ENCODE measurements at places on chromosomes 1 and 21.

- no peak for DNase-seq
Observed at GRCh38 chr1:98698625-98699024, 37.1 kb downstream of the SNX7 start.

GRCh38 chr1:56820755-56821461 lies 1.7 kb upstream of the FYB2 start:
- DNase-seq: peak; percentile 85

- DNase-seq: peak; percentile 32
Observed at GRCh38 chr1:91761295-91761721, 124.6 kb downstream of the TGFBR3 start.

GRCh38 chr1:199759268-199759730 lies 268.2 kb upstream of the NR5A2 start:
- DNase-seq: no peak

- DNase-seq: no peak
Observed at GRCh38 chr21:38813143-38813542, 7.4 kb downstream of the ETS2 start.

DNA sequence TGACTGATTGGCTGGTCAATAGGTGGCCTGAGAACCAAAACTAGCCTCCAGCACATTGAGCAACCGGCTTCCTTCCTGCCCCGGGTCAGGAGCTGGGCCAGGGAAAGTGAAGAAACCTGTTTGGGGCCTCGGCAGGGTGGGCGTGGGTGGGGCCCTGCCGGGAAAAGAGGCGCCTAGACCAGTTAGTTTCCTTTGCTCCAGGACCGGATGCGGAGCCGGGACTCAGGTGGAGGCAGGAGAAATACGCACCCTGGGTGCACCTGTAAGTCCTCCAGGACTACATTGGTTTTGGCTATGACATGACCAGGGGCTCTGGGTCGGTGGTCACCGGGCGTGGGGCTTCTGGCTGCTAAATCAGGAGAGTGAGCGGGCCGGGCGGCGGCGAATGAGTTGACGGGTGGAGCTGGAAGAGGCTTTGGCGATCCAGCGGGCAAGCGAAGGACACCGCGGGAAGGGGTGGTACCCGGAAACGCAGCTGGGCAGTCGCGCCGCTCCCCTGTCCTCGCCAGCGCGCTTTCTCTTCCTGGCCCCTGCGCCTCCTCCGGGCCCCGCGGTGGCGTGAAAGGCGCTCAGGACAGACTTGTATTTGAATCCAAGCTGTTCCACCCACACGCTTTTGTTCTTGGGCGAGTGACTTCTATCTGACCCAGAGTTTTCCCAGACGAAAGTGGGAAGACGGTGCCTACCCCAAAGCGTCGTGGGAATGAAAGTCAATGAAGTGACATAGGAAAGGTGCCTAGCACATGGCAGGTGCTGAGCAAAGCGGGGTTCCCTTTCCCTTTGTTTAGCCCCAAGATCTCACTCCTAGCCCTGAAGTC lies 30.6 kb upstream of the JUN start:
- DNase-seq: peak; percentile 13

DNA sequence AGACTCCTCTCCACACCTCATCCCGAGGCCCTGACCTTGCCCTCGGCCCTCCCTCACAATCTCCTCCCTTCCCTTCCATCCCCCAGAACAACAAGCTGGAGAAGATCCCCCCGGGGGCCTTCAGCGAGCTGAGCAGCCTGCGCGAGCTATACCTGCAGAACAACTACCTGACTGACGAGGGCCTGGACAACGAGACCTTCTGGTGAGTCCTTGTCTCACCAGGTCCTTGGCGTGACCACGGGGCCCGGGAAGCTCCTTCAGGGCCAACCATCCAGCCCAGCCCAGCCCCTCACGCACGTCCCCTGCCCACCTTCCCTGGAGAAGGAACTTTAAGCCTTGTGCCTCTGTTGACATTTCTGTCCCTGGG lies 15.6 kb downstream of the PODN start:
- DNase-seq: no peak

- DNase-seq: no peak
Observed at GRCh38 chr1:24998563-24999245, 68.6 kb upstream of the RUNX3 start.

DNA sequence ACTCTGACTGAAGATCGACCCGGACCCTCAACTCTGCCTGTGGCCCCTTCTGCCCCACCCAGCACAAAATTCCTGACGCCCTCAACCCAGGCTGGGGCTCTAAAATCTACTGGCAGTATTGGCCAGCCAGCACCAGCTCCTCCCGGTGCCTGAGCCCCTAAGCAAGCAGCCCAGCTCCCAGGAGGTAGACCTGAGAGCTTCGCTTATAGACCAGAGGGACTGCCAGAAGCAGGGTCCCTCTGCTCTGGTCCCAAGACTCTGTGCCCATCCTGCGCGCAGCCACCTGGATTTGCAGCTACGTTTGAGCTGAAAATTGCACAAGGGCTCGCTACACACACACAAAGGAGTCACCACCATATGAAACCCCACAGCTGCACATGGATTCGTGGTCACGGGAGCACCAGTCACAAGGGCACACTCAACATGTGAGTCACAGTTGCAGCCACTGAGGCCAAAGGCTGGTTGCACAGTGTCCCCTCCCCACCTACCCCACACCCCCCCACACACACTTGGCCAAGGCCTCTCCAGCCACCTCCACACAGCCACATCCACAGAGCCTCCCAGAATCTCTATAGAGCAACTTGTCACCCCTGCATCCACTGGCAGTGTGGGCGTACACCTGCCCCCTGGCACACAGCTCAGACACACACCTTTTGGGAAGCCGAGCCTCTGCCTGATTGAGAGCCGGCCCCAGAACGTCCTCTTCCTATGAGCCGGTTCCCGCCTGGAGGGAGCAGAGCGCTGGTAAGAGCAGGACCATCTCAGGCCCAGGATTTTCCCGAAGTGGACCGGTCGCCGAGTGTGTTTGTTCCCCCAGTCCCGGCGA lies 1.1 kb upstream of the DMBX1 start:
- DNase-seq: no peak

DNA sequence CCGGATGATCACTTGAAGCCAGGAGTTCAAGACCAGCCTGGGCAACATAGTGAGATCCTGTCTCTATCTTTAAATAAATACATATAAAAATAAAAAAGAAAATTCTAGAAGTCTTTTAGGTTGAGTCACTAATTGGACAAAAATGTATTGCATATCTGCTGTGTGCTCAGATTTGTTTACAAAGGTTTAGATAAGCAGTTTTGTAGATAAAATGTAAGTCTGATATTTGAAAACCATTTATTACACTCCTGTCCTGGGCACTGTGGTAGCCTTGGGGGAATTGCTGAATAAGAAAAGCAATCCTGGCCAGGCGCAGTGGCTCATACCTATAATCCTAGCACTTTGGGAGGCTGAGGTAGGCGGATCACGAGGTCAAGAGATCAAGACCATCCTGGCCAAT lies 11.6 kb downstream of the GMEB1 start:
- DNase-seq: no peak

- DNase-seq: no peak
Observed at GRCh38 chr1:20871419-20871818, 84.3 kb upstream of the HP1BP3 start.

DNA sequence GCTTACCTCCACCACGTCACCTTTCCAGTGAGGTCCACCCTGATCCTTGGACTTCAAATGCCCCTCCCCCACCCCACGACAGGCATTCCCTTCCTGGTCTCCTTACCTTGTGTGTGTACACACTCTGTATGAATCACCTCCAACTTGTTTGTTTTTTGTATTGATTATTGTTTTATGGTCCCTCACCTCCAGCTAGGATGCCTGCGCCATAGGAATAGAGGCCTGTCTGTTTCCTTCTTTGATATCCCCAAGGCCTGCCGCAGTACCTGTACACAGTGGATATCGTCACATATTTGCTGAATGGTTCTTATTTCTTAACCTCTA lies 219.6 kb upstream of the POU3F1 start:
- no peak for DNase-seq

Measured in K562 (cell line).